ENCODE measurements at places on chromosomes 13 and 19.

DNA sequence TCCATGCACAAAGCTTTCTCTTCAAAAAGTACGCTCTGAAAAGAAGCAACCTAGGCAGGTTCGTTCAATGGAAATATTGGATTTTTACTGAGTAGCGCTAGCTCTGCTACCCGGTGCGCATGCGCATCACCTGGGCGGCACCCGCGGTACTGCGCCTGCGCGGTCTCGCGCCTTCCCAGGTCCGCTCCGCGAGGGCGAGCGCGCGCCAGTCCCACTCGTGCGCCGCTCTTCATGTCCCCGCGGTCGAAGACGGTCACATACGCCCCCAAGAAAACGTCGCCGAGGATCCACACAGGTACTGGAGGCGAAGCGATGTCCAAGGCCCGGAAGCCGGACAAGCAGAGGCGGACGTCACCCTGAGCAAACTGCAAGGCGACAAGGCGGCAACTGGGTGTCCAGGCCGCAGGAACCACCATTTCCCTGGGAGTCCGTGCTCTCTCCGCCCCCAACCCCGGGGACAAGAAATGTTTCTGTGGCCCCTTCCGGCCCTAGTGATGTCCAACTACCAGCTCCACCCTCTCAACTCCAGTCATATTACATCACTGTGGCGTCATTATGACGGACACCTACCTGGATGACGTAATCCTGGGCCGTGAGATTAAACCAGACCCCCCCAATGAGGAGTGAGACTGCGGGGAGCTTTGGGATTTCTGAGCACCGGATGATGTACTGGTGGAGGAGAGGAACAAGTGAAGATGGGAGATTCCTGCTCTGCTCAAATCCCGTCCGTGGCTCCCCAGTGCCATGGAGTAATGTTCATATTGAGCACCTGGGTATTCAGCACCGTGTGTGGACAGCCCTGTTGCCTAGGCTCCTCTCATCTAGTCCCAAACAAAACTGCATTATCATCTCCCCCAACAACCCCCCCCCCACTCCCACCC, 4.8 kb upstream of the KCNC3 start:
- DNase-seq: peak; percentile 73

DNA sequence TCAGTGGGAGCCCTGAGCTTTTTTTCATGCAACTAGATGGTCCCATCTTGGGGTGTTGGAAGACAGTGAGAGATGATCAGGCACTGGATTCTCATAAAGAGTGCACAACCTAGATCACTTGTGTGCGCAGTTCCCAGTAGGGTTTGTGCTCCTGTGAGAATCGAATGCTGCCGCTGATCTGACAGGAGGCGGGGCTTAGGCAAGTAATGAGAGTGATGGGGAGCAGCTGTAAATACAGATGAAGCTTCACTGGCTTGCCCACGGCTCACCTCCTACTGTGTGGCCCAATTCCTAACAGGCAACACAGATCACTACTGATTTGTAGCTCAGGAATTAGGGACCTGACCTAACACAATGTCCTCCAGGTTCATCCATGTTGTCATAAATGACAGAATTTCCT, 43.6 kb upstream of the UBAC2 start:
- DNase-seq: no peak

GRCh38 chr19:45670670-45671453, 2.8 kb downstream of the GIPR start:
- DNase-seq: peak; percentile 91

GRCh38 chr19:30710721-30711120, 338.5 kb downstream of the ZNF536 start:
- no peak for DNase-seq

GRCh38 chr19:14770944-14771839, 7.2 kb downstream of the ADGRE2 start:
- no peak for DNase-seq

- DNase-seq: no peak
Observed at GRCh38 chr13:40207001-40207478, 459.4 kb downstream of the FOXO1 start.

DNA sequence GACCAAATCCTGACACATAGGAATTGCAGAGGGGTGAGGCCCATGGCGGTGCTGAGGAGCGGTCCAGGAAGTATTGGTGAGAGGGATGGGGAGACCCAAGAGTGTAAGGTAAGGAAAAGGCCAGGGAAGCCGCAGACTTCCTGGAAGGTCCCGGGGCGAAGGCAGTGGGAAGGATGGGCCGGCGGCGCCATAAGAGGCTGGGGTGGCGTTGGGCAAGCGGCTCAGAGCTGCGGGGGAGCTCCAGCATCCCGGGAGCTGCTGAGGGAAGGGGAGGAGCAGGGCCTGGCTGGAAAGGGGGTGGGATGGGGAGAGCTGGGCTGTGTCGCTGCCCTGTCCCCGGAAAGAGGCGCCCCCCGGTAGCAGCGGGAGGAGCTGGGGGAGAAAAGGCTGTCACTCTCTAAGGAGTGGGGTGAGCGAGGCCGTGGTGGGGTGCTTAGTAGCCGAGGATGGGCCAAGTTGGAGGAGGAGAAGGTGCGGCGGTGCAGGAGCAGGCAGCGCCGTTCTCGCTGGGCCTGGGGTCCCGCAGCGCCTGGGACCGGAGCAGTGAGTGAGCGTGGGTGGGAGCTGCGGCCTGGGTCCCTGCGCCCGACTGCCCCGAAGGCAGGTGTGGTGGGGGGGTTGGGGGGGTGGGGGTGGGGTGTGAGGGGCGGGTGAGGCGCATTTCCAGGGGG, 30.7 kb downstream of the C1QTNF9 start:
- no peak for DNase-seq

- DNase-seq: no peak
Observed at GRCh38 chr19:35990771-35991730, 3.9 kb upstream of the SDHAF1 start.

- no peak for DNase-seq
Observed at GRCh38 chr13:44818016-44818415, 171.3 kb downstream of the NUFIP1 start.

- DNase-seq: no peak
Observed at GRCh38 chr13:50843257-50844083, at the start of gene DLEU7. Gene DLEU7 (minus strand): TSS chr13:50843692. CDS start chr13:50843646, 46 bp downstream.

DNA sequence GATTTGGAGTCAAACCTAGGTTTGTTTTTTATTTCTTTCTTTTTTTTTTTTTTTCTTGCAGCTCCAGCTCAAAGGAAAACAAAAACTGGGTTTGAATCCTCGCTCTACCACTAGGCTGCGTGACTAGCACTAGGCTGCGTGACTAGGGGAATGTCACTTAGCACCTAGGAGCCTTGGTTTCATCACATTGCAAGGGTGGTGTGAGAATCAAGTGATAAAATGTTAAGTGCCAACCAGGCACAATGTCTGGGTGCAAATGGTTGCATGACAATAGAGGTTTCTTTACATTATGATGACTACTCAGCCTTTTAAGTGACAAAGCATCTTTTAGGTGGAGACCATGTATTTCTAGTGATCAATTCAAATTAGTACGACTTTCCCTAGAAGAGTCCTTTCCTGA, 27.9 kb downstream of the RCBTB2 start:
- no peak for DNase-seq

DNA sequence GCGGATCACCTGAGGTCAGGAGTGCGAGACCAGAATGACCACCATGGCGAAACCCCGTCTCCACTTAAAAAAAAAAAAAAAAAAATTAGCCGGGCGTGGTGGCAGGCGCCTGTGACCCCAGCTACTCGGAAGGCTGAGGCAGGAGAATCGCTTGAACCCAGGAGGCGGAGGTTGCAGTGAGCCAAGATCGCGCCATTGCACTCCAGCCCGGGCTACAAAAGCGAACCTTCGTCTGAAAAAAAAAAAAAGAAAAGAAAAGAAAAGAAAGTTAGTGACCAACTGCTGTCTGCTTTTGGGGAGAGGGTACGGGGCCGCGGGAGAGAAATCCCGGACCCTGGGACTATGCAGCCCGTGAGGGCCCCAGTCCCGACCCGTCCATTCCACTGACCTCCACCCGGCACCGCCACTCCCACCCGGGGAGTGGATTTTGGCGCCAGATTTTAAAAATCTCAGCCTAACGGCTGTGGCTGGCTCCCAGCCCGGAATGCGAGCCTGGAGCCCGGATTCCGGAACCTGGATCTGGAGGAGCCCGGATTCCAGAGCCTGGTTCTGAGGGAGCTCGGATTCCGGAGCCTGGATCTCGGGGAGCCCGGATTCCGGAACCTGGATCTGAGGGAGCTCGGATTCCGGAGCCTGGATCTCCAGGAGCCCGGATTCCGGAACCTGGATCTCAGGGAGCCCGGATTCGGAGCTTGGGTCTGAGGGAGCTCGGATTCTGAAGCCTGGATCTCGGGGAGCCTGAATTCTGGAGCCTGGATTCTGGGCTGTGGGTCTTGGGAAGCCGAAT, 6.1 kb upstream of the LMNB2 start:
- DNase-seq: no peak

DNA sequence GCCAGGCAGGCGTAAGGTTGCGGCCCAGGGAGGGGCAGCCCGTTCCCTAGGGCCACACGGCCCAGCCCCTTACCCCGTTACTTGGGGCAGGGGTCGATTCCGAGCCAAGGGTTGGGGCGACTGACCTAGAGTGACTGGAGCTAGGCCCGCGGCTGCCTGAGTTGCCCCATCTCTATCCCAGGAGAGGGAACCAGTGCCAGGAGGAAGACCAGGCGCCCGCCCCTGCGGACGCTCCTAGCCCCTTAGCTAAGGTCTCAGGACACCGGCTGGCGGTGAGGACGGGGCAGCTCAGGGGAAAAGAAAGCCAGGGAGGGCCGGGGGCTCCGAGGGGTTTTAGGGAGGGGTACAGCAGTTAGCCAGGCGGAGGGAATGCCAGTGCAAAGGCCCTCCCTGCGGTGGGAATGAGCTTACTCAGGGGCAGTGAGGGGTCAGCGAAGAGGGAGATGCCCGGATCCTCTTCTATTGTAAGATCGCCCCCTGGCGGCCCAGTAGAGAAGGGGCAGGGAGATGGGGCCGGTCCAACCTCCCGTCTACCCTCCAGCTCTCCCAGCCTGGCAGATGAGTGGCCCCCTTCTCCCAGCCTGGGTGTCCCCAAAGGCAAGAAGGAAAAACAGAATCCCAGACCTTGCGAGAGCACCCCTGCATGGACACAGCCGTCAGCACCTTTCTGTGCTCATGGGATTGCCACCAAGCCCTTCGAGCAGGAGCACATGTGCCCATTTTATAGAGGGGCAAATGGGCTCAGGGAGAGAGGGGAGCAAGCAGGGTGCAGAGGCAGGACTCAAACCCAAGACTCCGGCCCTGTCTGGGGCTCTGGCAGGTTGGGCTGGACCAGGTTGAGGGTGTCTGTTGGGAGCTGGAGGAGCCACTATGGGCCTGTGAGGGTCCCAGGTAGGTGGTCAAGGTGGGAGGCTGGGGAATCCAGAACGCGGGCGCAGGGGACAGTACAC, 16.3 kb downstream of the CILP2 start:
- peak; percentile 79 for DNase-seq

- no peak for DNase-seq
Observed at GRCh38 chr13:65864039-65864438, 1366.1 kb downstream of the PCDH9 start.

DNA sequence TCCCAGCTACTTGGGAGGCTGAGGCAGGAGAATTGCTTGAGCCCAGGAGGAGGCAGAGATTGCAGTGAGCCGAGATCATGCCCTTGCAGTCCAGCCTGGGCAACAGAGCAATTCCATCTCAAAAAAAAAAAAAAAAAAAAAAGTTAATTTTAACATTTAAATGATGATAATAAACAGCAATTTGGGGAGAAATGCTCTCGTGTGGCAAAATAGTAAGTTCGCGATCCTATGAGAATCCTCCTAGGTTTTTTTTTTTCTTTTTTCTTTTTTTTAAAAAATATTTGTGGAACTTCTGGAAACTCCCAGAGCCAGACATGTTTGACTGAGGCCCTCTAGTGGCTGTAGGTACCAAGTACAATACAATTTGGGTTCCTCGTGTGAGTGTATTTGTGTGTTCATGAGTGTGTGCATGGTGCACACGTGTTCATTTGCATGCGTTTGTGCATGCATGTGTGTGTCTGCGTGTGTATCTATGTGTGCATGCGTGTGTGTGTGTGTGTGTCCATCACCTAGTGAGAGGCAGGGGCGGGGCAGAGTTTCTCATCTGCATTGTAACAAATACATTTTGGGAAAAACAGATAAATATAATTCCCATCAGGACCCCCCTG, 31.2 kb downstream of the TMPRSS9 start:
- no peak for DNase-seq

GRCh38 chr13:20337884-20338551, 105.9 kb upstream of the GJB6 start:
- no peak for DNase-seq

DNA sequence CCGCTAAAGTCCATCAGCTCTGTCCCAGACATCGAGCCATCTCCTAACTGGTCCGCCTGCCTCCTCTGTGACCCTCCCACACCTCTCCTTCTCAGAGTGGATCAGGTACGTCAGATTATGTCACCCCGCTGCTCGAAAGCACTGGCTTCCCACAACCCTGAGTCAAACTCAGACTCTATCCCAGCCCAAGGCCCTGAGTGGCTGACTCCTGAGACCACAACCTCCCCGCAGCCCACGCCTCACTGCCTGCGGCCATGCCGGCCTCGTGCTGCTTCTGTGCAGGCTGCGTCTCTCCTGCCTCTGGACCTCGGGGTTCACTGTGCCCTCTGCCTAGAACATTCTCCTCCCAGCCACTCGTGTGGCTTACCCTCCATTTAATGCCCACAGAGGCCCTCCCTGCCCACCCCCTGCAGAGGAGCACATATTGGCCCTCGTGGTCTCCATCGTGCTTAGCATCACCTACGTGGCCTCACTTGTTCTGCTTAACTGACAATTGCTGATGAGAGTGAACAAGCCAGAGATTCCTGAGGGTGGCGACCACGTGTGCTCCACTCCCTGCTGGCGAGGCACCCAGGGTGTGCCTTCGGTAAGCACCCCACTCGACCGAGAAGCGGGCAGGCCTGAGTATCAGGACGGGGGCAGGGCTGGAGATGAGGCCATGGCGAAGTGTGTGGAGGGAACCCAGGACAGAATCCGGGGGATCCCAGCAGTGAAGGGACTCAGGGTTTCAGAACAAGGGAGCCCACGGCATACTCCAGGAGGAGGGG, 13.5 kb upstream of the FKRP start:
- no peak for DNase-seq

- DNase-seq: no peak
Observed at GRCh38 chr13:41007744-41008128, 11.4 kb downstream of the ELF1 start.

- no peak for DNase-seq
Observed at GRCh38 chr13:28181413-28181812, 43.1 kb downstream of the PAN3 start.

DNA sequence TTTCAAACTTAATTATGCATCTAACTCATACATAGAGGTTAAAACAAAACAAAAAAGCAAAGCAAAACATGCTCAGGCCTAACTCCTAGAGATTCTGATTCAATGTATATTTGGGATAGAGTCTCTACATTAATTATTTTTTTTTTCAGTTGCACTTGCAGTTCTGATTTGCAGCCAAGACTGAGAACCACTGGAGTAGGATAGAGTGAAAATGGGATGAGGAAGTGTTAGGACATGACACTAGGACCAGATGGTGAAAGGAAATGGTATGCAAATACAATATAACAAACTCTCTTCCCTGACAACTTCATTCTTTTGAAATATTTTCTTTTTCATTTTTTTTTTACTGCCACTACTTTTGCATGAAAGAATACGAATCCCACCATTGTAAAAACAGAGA, 1.8 kb downstream of the CCDC122 start:
- DNase-seq: no peak

All from GM12891 (cell line).